ENCODE measurements at places on chromosomes 11 and 22. TPM values are rescaled to one million over a fixed set of nuclear protein-coding genes. Genes with fewer than 3 reads are reported as not detected.

DNA sequence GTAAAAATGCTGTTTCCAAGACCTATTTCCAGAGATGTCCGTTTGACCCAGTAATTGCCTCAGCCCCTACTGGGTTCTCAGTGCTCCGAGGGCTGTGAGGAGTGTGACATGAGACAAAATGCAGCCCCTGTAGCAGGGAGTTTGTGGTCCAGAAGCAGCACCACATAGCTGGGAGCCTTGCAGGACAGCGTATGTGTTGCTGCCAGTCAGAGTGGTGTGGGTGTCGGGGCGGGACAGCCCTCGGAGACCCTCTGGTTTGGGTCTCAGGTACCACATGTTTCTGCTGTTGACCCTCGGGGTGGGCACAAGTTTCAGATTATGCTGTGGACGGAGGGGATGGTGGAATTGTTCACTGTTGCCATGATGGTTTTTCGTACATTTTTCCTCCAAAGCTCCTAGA is 17.2 kb downstream of the TBC1D22A start:
- no peak overlapping the region for H3K4me3 ChIP-seq
- H3K27ac ChIP-seq: no peak overlapping the region
- peaks cover 4% of the 10 kb centered on the region for H3K4me1 ChIP-seq
- no peak for DNase-seq
- no peaks in the 10 kb centered on the region for H3K36me3 ChIP-seq

DNA sequence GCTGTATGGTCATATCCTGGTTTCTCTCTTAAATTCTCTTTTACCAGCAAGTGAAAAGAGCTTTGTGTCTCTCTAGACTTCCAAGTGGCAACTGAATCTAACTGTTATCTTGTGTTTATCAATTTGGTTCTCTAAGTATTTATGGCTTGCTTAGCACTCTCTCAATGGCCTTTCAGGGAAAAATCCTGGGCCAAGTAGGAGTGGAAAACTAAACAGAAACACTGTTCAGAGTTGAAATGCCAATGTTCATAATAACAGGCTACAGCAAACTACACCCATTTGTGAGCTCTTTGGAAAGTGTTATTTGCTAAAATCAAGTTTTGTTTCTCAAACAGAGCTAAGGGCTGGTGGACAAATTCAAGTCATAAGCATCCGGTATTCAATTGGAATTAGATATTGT is 10.1 kb downstream of the MMP12 start:
- no peak for DNase-seq
- no peak overlapping the region for H3K4me3 ChIP-seq
- no peaks in the 10 kb centered on the region for H3K4me1 ChIP-seq
- H3K36me3 ChIP-seq: no peaks in the 10 kb centered on the region

DNA sequence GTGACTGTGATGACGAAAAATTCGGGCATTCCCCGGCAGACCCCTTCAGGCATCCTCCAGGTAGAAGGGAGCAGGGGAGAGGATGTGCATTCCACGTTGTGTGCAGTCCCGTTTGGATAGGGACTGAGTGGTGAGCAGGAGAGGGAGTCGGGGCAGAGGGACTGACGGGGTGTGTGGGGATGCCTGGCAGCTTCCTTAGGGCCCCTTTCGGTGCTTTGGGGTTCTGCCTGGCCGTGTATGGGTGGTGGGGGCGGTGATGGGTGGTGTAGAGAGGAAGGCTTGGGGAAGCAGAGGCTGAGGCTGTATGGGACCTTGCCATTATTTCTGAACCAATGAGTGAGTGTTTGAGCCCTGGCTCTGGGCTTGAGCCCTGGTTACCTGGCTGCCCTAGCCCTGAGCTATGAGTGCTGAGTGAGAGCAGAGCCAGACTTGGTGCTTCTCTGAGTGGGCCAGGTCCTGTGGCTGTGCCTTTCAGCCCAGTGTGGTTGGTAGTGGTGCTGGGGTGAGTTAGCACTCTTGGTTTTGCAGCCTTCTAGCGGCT is 914 bp downstream of the INPPL1 start:
- H3K27me3 ChIP-seq: 0 out of 2 replicates have a peak, but pooled peaks cover 2% of the 10 kb centered on the region
- H3K4me1 ChIP-seq: peaks cover 29% of the 10 kb centered on the region
- H3K36me3 ChIP-seq: peaks cover 13% of the 10 kb centered on the region
- DNase-seq: no peak
- H3K27ac ChIP-seq: peak overlapping the region; percentile 83

DNA sequence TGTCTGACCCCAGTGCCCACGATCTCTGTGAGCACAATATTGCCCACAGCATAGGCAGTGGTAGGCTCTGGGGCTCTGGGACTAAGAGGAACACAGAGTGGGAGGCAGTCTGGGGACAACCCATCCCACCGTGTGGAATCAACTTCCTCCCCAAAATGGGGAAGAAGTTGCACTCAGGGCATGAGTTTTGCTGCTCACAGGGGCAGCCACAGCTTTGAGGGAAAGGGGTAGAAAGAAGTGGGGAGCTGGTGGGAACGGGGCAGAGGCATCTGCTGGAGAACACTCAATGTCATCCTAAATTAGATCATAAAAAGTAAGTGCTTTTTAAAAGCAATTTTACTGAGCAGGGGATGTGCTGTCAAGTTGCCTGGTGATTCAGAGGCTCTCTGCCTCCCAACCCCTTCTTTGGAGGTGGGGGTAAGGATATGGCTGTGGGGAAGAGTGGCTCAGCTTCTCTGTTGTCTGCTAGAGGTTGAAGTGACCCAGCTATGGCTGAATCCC is 233.8 kb upstream of the NCAM1 start:
- DNase-seq: no peak
- no peak overlapping the region for H3K27ac ChIP-seq
- no peaks in the 10 kb centered on the region for H3K27me3 ChIP-seq

DNA sequence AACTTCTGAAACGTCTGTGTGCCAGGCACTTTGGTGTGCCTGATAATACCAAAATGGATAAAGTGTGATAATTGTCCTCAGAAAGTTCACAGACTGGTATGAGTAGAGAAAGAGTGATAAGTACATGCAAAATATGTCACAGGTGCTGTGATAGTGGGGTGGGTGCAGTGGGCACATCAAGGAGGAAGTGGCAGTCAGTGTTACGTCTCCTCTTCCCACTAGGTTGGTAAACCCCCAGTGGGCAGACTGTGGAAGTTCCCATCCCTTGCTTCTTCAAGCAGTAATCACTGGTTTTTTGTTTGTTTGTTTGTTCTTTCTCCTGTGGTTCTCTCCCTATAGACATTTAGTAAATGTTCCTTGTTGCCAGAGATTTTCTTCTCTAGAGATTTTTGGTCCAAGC is 5.4 kb downstream of the RNF121 start:
- no peaks in the 10 kb centered on the region for H3K36me3 ChIP-seq
- DNase-seq: no peak
- H3K27ac ChIP-seq: no peak overlapping the region
- H3K4me3 ChIP-seq: no peak overlapping the region

DNA sequence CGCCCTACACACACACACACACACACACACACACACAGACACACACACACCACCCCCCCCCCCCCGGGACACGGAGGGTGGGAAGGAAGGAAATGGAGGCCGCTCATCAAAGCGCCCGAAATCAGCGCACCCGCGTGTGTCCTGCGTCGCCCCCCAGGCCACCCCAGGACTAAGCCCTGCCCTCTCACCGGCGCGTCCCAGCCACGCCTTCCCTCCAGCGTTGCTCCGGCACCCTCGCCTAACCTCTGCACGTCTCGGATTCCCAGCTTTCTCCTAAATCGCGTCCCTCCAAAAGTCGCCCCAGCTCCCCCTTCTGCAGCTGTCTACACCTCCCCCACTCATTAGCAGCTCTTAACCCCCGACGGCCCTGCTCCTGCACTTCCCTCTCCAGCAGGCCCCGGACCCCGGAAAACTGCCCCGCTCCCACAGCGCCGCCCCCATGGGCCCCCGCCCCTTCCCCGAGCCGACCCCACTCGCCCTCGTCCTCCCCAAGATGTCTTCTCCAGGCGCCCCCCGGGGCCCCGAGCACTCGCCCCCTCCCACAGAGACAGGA is 557 bp downstream of the PACSIN2 start:
- peak overlapping the region; percentile 95 for H3K4me3 ChIP-seq
- peak overlapping the region; percentile 91 for H3K27ac ChIP-seq
- DNase-seq: peak; percentile 65
- peaks cover 6% of the 10 kb centered on the region for H3K36me3 ChIP-seq
- peaks cover 14% of the 10 kb centered on the region for H3K27me3 ChIP-seq

DNA sequence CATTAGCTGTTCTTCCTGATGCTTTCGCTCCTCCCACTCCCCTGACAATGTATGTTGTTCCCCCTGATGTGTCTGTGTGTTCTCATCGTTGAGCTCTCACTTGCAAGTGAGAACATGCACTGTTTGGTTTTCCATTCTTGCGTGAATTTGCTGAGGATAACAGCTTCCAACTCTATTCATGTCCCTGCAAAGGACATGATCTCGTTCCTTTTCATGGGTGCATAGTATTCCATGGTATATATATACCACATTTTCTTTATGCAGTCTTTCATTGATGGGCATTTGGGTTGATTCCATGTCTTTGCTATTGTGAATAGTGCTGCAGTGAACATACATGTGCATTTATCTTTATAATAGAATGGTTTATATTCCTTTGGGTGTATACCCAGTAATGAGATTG is 58.6 kb upstream of the RRM1 start:
- H3K4me3 ChIP-seq: no peak overlapping the region
- H3K36me3 ChIP-seq: peaks cover 10% of the 10 kb centered on the region

DNA sequence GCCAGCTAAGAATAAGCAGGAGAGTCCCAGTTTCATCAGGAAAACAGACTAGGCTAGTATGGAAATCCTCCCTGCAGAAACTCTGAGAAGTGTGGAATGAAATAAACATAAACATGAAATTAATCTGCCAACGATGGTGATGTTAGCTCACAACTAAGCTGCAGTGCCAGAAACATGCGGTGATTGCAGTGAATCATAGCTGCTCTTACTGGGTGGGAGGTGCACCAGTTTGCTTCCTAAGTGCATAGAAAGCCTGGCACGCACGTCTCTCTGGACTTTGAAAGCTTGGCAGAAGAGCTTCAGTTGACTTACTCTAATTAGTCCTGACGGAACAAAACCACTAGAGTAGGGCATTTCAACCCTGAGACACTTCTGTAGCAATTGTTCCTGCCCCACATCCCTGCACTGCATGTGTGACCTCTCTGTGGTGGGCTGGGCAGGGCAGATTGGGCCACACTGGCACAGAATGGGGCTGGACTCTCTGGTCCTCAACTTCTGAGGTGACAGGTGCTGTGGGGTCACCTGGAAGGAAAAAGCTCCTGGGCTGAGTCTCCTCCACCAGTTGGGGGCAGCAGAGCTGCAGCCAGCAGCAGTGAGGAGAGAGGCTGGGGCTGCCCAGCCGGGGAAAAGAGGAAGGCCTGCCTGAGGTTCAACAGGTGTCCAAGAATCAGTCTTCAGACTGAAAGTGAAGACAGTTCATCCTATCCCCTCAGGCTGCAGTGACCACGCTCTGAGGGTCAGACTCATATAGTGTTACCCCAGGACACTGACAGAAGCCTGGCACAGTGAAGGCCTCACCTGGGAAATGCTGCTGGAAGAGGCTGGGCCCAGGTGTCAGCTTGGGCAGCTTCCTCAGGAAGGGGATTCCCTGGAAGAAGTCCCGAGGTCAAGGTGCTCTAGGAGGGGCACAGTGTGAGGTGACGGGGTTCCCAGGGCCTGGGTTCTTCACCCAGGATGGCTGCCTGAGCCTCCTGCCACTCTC is 40.5 kb downstream of the GGTLC2 start:
- no peaks in the 10 kb centered on the region for H3K36me3 ChIP-seq
- peaks cover 95% of the 10 kb centered on the region for H3K27me3 ChIP-seq
- no peak overlapping the region for H3K4me3 ChIP-seq
- DNase-seq: peak; percentile 68
- H3K4me1 ChIP-seq: no peaks in the 10 kb centered on the region

- no peak overlapping the region for H3K4me3 ChIP-seq
- peaks cover 45% of the 10 kb centered on the region for H3K4me1 ChIP-seq
- no peak for DNase-seq
Observed at GRCh38 chr11:46102843-46103242, 18.4 kb downstream of the PHF21A start.

- H3K27me3 ChIP-seq: peaks cover 21% of the 10 kb centered on the region
- H3K27ac ChIP-seq: no peak overlapping the region
- no peak for DNase-seq
- H3K4me1 ChIP-seq: peaks cover 7% of the 10 kb centered on the region
Observed at GRCh38 chr11:1339066-1339675, 29.7 kb upstream of the TOLLIP start.

The RFPL1 gene
- not detected for total RNA-seq

The SYT7 gene
- total RNA-seq: 18.2 TPM

The CD3E gene
- 0.85 TPM for total RNA-seq

The NEU3 gene
- 16.4 TPM for total RNA-seq

The STX5 gene
- total RNA-seq: 27.2 TPM

The OR52H1 gene
- not detected for total RNA-seq

All from WTC11 (cell line).